Right cardiac atrium (tissue), 5 donors: ENCODE measurements at places on chromosomes 5 and 9. TPM values are rescaled to one million over a fixed set of nuclear protein-coding genes. Genes with fewer than 3 reads are reported as not detected.

DNA sequence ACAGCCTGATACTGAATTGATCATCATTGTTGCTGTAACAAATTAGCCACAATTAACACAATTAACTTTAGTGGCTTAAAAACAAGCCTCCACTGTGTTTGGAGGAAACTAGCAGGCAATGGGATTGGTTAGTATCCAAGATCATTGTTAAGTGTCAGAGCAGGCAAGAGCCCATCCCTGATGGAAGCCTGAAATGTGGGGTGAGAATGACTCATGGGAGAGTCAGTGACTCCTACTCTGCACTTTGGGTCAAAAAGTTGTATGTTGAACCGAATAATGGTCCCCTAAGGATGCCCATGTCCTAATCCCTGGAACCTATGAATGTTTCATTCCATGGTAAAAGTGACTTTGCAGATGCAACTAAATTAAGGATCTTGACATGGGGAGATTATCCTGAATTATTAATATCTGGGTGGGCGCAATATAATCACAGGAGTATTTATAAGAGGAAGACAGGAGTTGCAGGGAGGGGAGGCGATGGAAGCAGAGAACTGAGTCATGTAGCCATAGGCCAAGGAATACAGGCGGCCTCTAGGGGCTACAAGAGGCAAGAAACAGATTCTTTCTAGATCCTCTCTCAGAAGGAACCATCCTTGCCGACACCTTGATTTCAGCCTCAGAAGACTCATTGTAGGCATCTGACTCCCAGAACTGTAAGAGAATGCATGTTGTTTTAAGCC is 28.8 kb downstream of the ALG2 start:
- DNase-seq: no peak

GRCh38 chr5:143896966-143897365 is 85.0 kb downstream of the HMHB1 start:
- DNase-seq: no peak

DNA sequence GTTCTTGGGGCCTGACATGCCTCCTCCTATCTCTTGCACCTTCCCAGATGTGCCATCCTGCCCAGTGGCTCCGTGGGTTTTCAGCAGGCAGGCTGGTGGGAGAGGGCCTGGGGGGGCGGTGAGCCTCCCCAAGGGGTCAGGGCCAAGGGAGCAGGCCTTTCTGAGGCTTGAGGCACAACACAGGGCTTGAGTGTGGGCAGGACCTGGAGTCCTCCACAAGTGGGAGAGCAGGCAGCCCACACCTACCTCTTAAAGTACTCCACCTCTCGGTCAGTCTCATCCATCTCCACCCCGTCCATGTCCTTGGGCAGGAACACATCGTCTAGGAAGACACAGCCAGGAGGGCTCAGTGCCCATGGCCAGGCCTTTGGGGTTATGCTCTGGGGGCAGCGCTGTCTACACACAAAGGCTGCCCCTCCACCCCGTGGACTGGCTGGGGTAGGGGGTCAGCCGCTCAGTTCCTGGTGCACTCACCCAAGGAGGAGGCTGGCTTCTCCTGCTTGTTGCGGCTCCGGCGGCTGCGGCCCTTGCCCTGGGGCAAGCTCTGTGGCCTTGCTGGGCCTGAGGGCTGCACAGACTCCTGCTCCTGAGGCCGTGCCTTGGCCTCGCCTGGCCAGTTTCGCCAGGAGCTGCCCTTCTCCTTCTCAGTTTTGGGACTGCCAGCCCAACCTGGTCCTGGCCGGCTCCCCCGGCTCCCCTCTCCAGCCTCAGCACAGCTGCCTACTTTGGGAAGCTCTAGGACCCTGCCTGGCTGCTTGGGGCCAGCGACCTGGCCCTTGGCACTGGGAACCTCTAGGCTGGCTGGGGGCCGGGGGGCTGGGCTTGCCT is 7.2 kb upstream of the DDX41 start:
- no peak for DNase-seq

- no peak for DNase-seq
Measured at GRCh38 chr9:1456301-1457024, 406.3 kb downstream of the DMRT2 start.

DNA sequence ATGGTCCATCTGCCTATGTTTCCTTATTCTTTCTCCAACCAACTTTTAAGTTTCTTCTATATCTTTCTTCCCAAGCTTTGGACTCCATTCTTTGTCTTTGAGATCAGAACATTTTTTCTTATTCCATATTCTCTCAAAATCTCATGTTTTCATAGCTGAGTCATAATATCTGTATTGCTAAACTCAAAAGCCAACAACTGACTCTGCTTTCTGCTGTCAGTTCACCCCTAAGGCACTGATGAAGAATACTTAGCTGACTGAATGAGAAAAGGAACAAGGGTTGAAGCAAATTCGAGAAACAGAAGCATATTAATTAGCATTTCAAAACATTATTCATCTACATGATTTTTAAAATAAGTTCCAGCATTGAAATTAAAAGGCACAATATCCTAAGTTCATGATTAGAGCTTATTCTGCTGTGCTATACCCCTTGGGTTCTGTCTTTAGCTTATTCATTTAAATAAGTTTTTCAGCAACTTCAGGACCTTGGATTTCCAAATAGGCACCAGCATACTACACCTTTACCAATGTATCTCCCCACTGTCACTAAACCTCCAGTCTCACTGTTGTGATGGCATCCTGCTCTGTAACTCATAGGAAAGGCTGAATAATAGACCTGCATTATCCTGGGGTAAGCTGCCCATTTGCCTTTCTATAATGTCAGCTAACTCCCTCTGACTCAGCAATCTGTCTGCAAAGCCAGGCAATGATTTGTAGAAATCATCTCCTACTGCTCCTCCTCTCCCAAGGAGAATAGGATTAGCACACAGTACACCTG is 49.9 kb upstream of the C5orf46 start:
- DNase-seq: no peak

DNA sequence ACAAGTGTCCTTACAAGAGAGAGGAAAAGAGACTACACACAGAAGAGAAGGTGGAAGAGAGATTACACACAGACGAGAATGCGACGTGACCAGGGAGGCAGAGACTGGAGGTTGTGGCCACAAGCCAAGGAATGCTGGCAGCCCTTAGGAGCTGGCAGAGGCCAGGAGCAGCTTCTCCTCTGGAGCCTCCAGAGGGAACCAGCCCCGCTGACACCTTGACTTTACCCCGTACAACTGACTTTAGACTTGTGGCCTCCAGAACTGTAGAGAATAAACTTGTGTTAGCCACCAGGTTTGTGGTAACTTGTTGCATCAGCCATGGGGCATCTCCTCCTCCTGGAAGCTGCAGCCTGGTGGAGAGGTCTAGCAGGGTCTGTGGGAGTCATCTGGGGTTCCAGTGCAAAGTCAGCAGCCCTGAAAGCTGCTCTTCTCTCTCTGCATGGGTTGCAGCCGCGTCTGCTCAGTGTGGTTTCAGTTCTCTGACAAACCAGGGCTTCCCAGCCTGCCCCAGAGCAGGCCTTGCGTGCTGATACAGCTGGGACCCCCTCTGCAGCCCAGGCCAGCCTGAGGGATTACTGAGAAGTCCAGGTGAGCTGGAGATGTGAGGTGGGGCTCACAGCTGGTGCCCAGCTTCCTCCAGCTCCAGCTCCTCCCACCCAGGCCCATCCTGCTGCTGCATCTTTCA is 30.8 kb upstream of the CNOT6 start:
- DNase-seq: no peak

The WDR31 gene
- 9.6 TPM for total RNA-seq

The SLC6A7 gene
- not detected for total RNA-seq
